HFFc6 (cell line): ENCODE measurements at places on chromosomes 4 and X.

DNA sequence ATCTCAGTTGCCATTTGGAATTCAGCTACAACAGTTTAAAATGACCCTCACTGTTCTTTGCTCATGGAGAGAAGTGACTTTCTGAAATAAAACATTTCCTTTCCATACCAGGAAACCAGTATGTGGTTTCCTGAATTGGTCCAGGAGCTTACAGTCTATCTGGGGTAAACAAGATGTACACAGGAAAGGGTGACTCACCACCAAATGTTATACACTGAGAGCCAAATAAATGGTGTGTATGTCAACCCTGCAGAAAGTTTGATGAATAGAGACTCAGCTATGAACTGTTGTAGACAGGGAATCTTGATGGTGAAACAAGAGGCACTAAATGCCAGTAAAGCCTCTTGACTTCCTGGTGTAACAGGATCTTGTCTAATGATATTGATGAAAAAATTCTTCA lies 100.4 kb downstream of the HS6ST2 start:
- H3K27me3 ChIP-seq: no peaks in the 10 kb centered on the region
- no peaks in the 10 kb centered on the region for H3K36me3 ChIP-seq

DNA sequence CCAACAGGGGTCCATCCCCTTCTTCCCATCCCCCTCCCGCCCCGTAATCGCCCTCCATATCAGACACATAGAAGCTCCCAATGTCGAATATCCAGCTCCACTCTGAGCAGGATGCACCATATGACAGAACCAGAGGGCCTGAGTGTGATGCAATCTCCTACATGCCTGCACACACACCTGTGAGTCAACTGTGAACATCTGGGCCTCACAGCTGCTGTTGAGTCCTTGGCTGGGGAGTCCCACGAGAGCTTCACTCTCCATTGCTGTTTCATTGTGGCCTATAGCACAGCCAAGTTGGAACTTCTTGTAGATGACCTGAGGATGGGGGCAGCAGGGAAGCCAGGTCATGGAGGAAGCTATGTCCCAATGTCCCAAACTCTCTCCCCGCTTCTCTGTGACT lies 8.2 kb downstream of the SLC38A5 start:
- no peaks in the 10 kb centered on the region for H3K36me3 ChIP-seq
- no peak overlapping the region for H3K4me3 ChIP-seq
- H3K27me3 ChIP-seq: no peaks in the 10 kb centered on the region; the same call in none of the 2 replicates
- no peak for DNase-seq

DNA sequence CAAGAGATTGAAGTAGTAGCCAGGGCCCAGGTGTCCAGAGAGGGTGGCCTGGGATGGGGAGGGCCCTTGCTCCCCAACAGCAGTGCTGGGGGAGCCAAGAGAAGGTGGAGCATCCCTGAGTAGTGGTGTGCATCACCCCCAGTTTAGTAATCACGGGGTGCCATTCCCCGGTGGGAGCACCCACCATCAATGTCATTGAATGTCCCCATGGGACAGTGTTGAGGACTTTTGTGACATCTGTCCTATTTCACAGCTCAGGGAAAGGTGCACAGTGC lies 4.4 kb upstream of the CPZ start:
- H3K27me3 ChIP-seq: peaks cover 68% of the 10 kb centered on the region
- H3K36me3 ChIP-seq: no peaks in the 10 kb centered on the region
- peaks cover 10% of the 10 kb centered on the region; the same call in 1 of the 2 replicates for H3K4me1 ChIP-seq
- H3K27ac ChIP-seq: no peak overlapping the region

GRCh38 chr4:81600520-81601357 lies 129.0 kb upstream of the RASGEF1B start:
- DNase-seq: no peak
- no peak overlapping the region for H3K27ac ChIP-seq
- H3K27me3 ChIP-seq: no peaks in the 10 kb centered on the region

GRCh38 chr4:82500435-82501153 lies 61.2 kb downstream of the TMEM150C start:
- H3K27ac ChIP-seq: peak overlapping the region; percentile 59; the same call in 1 of the 2 replicates
- no peak overlapping the region for H3K4me3 ChIP-seq
- H3K4me1 ChIP-seq: peaks cover 19% of the 10 kb centered on the region

- H3K36me3 ChIP-seq: no peaks in the 10 kb centered on the region
- H3K4me3 ChIP-seq: no peak overlapping the region
Measured at GRCh38 chr4:116374815-116375214, 710.6 kb downstream of the TRAM1L1 start.

- H3K27me3 ChIP-seq: no peaks in the 10 kb centered on the region; the same call in 1 of the 2 replicates
- peaks cover 39% of the 10 kb centered on the region for H3K4me1 ChIP-seq
- peaks cover 5% of the 10 kb centered on the region; the same call in 1 of the 2 replicates for H3K36me3 ChIP-seq
- H3K4me3 ChIP-seq: peak overlapping the region; percentile 95
- DNase-seq: no peak
Measured at GRCh38 chrX:101409043-101409442, 1.0 kb downstream of the HNRNPH2 start.

DNA sequence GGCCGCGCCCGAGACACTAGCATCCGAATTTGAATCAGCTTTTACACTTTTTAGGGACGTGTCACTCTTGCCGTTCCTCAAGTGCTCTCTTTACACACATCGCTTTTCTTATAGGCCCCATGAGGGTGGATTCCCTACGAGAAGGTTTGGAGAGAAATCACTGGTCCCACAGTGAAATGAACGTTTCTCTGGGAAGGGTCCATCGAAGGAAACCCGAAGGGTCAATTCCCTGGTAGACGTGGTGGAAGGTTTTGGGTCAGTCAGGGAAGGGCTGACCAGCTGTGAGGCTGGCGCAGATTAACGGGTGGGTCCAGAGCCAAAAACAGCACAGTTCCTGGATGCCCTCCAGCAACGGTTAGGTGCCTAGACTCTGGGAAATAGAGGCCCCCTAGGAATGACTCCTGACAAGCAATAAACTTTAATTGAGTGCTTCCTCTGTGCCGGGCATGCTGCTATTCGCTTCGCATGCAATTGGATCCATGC lies 35.9 kb downstream of the ETDC start:
- peaks cover 4% of the 10 kb centered on the region for H3K27me3 ChIP-seq
- H3K36me3 ChIP-seq: peaks cover 5% of the 10 kb centered on the region; the same call in 1 of the 2 replicates
- peaks cover 42% of the 10 kb centered on the region for H3K4me1 ChIP-seq
- peak overlapping the region; percentile 97 for H3K27ac ChIP-seq

DNA sequence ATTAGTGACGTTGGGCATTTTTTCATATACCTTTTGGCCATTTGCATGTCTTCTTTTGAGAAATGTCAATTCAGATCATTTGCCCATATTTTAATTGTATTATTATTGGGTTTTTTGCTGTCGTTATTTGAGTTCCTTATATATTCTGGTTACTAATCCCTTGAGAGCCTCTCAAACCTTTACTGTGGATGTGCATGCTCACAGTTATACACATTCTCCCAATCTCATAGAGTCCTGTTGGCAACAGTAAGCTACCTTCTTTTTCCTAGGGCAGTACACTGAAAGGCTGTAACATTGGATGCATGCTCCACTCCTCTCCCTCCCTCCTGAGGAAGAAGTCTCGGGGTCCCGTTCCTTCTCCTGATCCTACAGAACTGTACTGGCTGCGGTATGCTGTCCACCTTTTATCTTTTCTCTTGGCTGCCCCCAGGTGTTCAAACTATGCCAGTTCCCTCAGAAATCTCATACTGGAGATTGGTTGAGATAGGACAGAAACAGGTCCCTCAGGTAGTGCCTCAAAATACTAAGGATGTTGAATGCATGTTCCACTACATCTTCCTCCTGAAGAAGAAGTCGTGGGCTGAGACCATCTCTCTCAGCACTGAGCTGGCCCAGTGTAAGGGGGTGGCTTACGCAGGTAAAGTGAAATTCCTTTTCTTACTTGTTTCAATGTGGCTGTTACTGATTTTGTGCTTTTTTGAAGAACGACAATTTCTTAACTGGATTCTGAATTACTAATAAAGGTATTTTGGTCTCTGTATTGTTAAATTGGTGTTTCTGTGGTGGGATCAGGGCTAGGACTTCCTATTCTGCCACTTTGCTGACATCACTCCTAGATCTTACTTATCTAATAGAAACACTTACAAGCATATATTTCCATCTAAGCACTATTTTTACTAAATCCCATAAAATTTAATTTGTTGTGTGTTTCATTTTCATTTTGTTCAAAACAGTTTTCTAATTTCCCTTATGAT lies 145.4 kb upstream of the HUWE1 start:
- H3K27ac ChIP-seq: no peak overlapping the region
- no peaks in the 10 kb centered on the region for H3K4me1 ChIP-seq
- H3K36me3 ChIP-seq: no peaks in the 10 kb centered on the region
- DNase-seq: peak; percentile 2
- H3K27me3 ChIP-seq: peaks cover 4% of the 10 kb centered on the region
- no peak overlapping the region for H3K4me3 ChIP-seq

- no peak overlapping the region for H3K27ac ChIP-seq
- no peak overlapping the region for H3K4me3 ChIP-seq
- no peaks in the 10 kb centered on the region for H3K36me3 ChIP-seq
- H3K4me1 ChIP-seq: no peaks in the 10 kb centered on the region; the same call in 1 of the 2 replicates
Measured at GRCh38 chr4:140330311-140330900, 43.0 kb upstream of the SCOC start.

DNA sequence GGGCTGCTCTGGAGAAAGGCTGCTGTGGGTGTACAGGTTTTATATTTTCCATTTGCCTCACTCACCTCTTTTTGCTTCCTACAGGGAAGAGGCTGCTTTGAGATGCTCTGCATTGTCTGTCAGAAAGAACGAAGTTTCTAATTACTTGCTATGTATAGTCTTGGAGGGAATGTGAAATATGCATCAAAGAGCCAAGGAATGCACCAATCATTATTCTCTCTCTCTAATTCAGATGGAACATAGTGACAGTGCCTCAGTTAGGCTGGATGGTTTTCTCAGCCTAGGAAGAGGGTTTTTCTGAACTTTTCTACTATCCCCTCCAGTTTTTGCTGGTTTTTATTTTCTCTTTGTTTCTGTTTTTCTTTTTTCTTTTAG lies 106.8 kb upstream of the SLC4A4 start:
- peak overlapping the region; percentile 80 for H3K27ac ChIP-seq
- H3K4me1 ChIP-seq: peaks cover 71% of the 10 kb centered on the region
- no peaks in the 10 kb centered on the region; the same call in 1 of the 2 replicates for H3K36me3 ChIP-seq

GRCh38 chrX:136205882-136206380 lies 45.3 kb downstream of the MAP7D3 start:
- no peak for DNase-seq
- H3K4me3 ChIP-seq: no peak overlapping the region
- H3K4me1 ChIP-seq: peaks cover 65% of the 10 kb centered on the region
- no peaks in the 10 kb centered on the region for H3K27me3 ChIP-seq
